Skeletal muscle cell (primary cell): ENCODE measurements at places on chromosomes 5 and 9.

DNA sequence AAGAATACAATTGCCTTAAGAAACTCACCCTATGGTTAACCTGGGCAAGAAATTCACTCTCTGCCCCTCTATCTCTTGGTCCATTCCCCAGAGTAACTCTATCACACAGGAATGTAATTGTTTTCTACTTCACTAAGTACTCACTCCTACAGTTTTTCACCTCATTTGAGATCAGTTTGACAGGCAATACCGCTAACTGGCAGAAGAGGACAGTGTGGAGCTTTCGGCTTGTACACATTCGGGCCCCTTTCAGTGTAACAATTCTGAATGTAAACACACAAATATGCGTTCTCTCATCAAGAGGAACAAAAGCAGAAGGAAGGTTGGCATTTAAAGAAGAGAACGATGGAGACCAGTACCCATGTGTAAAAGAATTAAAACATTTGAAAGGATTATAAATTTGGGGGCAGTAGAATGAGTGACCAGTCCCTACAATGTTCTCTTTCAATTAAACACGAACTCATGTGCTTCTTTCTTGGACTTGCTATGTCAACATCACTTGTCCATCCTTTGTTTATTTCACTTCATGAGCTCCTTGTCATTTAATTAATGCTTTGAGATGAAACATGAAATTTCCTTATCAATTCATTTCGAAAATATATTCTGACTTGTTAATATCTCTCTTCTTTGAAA, 188.5 kb upstream of the GRAMD2B start:
- no peak for DNase-seq

DNA sequence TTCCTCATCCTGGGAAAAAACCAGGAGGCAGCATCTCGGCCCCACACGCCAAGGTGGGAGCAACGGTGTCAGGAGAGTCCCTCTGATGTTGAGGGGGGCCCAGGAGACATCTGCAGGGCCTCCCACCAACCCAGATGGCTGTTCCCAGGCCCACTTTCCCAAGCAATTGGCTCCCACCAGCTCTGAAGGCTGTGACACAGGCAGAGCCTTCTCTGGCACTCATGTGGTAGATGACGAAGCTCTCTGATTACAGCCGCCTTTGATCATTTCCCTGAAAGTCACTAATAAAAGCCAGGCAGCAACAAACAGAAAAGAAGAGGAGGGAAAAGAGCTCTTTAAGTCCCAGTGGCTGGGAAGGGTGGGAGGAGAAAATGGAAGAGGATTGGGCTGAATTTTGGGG, 226.5 kb downstream of the CDK5RAP2 start:
- no peak for DNase-seq

DNA sequence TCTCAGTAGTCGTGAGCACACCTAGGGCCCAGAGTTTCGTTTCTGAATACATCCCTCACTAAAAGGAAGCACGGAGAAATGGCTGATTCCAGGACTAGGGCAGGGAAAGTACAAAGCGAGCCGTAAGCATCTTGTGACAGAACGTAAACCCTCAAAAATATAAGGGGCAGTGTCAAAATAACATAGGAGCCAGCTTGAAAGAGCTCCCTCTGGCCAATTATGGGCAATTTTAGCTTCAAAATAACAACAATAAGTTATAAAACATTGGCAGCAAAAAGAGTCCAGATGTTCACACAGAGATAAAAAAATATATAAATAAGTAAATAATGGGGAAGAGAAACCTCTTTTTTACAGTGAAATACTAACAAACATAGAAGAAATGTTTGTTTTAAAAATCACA, 18.5 kb upstream of the GLIS3 start:
- no peak for DNase-seq

- no peak for DNase-seq
Measured at GRCh38 chr5:38197118-38197517, 61.2 kb upstream of the EGFLAM start.

DNA sequence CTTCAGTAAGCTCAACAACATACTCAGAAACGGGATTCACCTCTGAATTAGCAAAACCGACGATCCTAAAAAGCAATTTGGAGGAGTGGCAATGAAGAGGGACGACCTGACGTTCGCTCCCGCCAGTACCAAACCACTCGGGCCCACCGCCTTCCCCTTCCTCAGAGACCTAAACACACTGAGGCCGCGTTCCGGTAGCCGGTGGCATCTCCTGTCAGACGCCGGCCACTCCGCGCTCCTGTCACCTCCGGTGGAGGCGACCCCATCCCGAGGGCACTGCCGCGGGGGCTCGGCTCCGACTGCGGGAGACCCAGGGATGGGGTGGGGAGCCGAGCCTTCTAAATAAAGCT, 617 bp downstream of the PPP6C start:
- DNase-seq, result no peak

DNA sequence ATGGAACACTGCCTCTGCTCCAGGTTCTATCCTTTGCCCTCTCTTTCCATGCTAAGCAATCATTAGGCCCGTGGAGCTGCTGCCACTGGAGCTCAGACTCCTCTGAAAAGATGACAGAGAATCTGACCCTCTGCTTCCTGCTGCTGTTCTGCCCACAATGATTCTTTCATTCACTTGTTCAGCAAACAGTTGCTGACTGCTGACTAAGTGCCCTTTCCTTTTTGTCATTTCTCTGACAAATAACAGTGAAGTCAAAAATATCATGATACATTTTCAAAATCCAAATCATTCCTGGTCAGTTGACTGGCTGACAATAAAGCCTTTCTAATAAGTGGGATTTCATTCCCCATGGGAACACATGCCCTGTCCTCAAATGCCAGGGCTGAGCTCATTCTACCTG, 110.1 kb downstream of the SIL1 start:
- no peak for DNase-seq

DNA sequence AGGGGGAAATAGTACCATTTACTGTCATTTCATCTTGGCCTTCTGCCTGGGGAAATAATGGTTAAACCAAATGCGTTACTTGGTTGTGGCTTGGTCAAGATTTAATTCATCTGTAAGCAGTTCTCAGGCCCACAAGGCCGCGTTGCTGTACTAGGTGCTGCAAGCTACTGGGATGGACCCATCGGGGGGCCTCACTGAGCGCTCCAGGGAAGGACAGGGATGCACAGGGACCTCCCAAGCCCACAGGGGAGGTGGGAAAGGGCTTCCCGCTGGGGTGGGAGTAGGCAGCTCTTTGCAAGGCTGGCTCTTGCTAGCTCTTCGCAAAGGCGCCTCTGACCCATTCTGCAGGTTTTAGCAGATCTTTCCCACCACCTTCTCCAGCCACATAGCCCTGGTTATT, 8.0 kb downstream of the GFPT2 start:
- no peak for DNase-seq

- no peak for DNase-seq
Measured at GRCh38 chr9:128913995-128914772, 6.6 kb upstream of the PHYHD1 start.

- no peak for DNase-seq
Measured at GRCh38 chr5:168827636-168828035, 248.5 kb upstream of the PANK3 start.

DNA sequence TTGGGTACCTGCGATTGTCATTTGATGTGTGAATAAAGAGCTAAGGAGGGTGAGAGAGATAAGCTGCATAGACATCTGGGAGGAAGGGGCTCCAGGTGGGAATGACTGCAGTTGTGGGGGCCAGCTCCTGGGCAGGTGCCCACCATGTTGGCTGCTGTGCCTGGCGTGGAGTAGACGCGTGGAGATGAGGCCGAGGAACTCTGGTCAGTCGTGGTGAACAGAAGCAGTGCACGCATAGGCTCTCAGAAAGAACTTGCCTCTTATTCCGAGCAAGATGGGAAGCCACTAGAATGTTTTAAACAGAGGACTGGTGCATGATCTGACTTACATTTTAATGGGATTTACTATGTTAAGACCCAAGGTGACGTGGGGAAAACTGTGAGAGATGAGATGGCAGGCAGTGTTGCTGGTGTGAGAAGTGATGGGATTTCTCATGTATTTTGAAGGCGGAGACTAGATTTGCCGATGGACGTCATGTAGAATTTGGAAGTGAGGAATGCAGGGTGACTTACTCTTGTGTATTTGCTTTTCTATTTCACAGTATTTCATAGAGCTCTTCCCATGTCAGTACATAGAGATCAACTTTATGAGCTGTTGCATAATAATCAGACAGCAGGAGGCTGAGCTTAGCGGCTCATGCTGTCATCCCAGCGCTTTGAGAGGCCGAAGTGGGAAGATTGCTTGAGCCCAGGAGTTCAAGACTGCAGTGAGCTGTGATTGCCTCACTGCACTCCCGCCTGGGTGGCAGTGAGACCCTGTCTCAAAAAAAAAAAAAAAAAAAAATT, 71.1 kb downstream of the EHMT1 start:
- peak; percentile 76 for DNase-seq

DNA sequence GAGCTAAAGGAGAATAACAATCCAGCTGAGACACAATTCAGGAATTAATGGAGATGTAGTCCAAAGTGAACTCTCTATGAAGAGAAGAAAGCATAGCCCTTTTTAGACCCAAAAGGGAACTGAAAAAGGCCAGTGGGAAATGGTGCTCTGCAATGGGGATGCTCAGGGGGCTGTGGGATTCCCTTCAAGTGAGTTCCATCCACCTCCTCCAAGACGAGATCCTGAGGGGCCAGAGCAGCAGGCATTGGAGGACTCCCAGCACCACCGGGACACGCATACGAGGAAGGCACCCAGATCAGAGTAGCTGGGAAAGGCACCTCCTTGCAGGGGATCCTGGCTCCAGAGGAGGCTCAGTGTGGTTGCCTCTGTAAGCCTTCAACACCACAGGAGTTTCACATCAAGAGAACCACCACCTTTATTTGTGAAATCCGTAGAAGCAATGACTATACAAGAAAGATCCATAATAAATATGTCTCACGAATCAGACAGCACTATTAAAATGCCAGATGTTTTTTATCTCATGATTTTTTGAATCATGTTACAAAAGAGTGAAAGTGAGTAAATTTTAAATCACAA, 288.2 kb downstream of the MED10 start:
- DNase-seq, result no peak

DNA sequence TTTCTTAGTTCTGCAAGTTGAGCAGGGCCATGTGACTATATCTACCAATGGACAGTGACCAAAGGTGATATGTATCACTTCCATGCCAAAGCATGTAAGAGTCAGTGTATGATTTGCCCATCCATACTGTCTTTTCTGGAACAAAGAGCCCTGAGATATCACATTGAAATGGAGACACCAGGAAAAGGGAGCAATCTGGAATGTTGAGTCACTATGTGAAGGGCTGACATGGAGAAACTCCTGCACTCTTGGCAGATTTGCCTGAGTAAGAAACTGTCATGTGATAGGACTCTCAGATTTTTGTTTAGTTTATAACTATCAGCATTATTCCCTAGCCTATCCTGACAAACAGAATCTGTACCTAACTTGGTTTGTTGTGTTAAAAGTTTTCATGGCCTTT, 29.8 kb upstream of the TMEM161B start:
- peak; percentile 9 for DNase-seq
